Right ventricle myocardium superior (tissue), 1 donor: ENCODE measurements at places on chromosomes 3 and 15.

DNA sequence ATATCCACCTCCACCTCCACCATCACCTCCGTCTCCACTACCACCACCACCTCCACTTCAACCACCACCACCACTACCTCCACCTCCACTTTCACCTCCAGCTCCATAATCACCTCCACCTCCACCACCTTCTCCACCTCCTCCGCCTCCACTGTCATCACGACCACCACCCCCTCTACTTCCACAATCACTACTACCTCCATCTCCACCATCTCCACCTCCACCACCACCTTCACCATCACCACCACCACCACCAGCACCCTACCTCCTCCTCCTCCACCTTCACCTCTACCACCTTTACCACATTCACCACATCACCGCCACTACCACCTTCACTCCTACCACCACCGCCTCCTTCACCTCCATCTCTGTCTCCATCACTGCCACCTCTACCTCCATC is 435.7 kb downstream of the MCTP2 start:
- DNase-seq: no peak

- no peak for DNase-seq
Observed at GRCh38 chr15:48992545-48992944, 28.8 kb upstream of the SHC4 start.

DNA sequence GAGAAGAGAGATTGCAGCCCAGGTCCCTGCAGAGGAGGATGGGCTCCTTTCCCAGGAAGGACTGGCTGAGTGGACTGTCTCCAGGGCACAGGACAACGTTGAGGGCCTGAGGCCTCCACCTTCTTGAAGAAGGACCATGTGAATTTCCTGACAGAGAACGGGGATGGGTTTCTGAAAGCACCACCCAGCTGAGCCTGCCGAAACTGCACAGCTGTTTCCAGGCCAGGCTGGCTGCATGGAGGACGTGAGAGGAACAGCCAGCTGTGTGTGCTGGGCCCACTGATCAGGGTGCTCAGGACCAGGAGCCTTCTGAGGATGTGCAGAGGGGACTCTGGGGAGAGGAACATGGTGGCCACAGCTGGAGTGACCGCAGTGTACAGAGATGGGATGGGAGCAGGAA is 39.2 kb downstream of the HMCES start:
- no peak for DNase-seq

DNA sequence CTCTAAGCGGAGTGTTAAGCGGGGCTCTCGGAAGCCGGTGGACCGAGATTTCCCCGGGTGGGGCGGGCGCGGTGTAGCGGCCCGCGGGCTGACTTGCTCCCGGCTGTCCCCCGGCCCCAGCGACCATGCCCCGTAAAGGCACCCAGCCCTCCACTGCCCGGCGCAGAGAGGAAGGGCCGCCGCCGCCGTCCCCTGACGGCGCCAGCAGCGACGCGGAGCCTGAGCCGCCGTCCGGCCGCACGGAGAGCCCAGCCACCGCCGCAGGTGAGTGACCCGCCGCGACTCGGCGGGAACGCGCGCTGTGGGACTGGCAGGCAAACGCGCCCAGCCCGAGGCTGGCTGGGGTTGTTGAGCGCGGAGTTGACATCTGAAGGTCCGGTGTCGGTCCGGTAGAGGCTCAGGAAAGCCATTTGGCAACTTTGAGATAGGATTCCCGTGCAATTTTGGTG is 1.3 kb downstream of the SMC4 start:
- DNase-seq: peak; percentile 56

DNA sequence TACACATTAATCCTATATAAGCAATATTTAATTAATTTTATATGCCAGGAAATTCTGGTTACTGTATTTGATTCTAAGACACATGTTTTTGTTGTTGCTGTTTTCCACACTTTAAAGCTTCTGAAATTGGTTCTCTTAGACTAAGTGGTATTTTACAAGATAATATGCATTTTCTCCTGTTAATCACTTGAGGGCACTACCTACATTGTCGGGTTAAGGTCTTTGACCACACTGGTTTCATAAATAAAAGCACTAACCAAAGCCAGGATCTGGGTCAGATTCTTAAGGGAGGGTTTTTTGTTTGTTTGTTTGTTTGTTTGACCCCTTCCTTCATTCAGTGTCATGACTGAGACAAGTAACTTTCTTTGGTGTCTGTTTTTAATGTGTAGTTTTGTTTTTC is 590.2 kb downstream of the RBMS3 start:
- no peak for DNase-seq

GRCh38 chr3:170707899-170708298 is 122.0 kb upstream of the SLC7A14 start:
- no peak for DNase-seq

GRCh38 chr3:171129827-171130226 is 103.3 kb upstream of the SLC2A2 start:
- no peak for DNase-seq

DNA sequence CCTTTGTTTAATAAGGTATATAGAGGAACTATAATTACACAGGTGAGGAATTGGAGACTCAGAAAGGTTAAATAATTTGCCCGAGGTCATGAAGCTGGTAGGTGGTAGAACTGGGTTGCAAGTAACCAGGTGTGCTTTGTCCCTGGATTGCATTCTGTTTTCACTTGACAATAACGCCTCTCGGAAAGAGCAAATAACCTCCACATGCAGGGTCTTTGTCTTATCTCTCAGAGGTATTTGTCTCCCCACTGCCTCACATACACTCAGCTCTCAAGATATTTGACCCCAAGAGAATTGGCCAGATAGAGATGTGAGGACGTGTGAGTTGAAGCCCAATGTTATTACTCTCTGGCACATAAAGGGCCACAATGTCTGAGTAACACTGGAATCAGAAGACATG is 320.9 kb upstream of the ONECUT1 start:
- DNase-seq: no peak

DNA sequence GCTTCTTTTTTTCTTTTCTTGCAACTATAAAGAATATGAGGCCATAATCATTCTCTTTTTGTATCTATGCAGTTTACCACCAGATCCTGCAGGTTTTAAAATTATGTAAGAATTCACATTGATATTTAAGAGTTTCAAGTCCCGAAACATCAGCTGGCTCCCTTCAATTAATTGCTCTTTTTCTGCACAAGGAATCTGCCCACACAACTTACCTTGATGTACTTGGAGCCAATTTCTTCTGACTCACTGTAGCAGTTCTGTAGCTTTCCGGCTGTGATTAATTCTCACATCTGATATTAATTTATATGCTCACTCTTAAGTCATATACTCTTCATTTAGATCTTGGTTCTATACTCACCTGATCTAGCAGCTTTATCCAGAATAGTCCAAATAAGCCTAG is 781.8 kb downstream of the CADM2 start:
- DNase-seq: no peak

GRCh38 chr15:61447981-61448380 is 218.9 kb upstream of the RORA start:
- no peak for DNase-seq
